ENCODE measurements at places on chromosomes 4 and X.

DNA sequence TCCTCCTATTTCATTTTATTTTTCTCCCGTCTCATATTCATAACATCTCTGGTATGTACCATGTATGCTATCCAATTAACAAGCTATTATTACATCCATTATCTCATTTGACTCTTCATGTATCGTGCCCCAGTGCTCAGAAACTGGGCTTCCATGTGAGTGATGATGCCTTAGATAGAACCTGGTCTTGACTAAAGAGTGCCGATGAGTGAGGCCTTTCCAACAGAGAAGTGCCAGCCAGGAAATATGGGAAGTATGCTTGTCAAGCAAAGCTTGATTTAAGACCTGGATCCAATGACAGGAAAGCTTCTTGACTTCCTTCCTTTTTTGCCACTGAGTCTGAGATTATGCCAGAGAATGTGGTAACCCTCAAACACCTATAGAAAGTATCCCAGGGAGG, 371.7 kb upstream of the FGF13 start:
- DNase-seq = no peak

GRCh38 chr4:7375427-7375826, 59.3 kb downstream of the PSAPL1 start:
- DNase-seq = no peak

- no peak for DNase-seq
These were observed 40.3 kb downstream of the RWDD4 start for GRCh38 chr4:183618681-183619080.

GRCh38 chr4:6819295-6819694, 36.8 kb downstream of the KIAA0232 start:
- no peak for DNase-seq

DNA sequence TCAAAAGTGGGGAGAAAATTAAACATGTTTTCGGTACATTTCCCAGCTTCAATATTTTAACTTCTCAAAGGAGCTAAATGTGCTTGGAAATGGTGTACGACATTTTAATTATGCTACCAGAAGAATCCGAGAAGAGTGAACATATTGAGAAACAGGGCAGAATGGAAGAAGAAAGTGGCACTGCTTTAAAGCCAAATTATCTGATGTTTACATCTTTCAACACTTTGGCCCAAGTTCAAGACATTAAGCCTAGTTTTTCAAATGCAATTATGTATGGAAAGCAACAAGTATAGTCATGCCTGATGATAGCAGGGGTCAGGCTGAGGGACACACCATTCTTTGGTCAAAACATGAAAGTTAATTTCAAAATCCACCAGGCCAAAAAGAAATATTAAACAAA, 577.9 kb upstream of the ZFP42 start:
- DNase-seq = no peak
